ENCODE measurements at places on chromosomes 7 and 10.

- no peak for DNase-seq
Measured at GRCh38 chr10:16754765-16755164, 62.5 kb downstream of the RSU1 start.

DNA sequence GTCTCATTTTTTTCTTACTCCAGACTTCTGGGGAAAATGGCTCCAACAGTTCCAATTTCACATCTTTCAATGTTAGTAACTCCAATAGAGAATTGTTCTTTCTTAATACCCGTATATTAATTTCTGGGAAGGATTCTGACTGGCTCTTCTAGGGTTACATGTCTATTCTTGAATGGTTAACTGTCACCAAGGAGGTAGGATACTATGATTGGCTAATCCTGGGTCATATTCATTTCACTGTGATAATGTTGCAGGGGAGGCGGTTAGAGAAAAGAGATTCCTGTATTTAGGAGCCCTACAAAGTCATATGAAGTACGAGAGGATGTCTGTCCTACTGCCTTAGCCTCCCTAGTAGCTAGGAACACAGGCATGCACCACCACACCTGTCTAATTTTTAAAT, 16.1 kb upstream of the VCL start:
- no peak for DNase-seq

DNA sequence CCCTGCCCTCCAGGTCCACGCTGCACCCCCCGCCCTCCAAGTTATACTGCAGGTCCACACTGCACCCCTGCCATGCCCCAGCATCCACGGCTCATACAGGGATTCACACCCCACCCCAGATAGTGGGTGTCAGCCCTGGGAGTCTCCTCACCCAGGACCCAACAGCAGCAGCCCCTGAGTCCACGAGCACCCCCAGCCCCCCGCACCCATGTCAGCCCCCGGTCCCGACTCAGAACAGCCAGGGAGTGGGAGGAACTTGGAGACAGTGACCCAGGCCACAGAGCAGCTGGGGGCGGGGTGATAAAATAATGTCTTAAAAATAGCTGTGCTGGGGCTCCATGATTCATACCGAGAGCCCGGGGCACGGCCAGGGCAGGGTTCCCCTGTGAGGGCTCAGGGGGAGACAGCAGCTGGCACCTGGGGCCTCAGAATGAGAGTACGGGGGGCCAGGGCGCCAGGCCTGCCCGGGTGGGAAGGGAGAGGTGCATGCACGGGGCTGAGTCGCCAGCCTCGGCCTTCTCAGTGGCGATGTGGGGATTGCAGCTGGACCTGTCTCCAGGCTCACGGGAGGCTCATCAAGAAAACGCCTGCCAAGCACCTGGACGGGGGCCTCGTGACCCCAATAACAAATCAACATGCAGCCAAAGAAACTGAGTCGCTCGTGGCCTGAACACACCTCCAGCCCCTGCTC, 29.8 kb downstream of the ADAP1 start:
- DNase-seq = peak; percentile 59

- no peak for DNase-seq
Measured at GRCh38 chr10:89001024-89001728, 10.6 kb downstream of the FAS start.

- no peak for DNase-seq
Measured at GRCh38 chr7:130880668-130881067, 146.7 kb upstream of the KLF14 start.

GRCh38 chr7:106493041-106493731, 167.8 kb downstream of the CCDC71L start:
- DNase-seq = no peak

DNA sequence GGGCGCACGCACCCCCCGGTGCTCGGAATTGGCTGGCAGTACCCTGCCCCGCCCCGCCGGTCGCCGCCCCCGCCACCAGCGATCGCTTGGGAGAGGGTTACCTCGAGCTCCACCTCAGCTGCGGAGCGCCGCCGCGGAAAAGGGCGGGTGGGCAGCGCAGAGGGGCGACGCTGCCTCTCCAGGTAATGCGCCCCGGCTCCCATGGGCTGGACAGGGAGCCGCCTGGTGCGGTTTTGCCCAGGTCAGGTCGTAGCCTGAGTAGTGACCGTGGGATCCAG, 1.3 kb downstream of the PFKFB3 start:
- DNase-seq = peak; percentile 69

- no peak for DNase-seq
Measured at GRCh38 chr7:151131592-151132293, 35.8 kb downstream of the GBX1 start.

DNA sequence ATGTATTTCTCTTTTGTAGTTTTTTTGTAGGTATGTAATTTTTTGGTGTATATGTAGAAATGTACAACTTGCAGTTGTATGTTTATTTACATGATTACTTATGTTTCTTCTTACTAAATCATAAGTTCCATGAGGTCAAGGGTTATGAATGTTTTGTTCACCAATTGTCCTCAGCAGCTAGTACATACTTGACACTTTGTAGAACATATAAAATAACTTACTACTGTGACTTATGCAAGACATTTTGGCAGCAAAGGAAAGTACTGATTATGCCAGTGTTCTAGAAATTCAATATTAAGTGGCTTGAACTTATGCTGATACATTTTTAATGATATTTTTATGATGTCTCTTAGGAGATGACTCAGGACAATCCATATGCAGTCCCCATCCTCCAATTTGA, 209.6 kb downstream of the DKK1 start:
- no peak for DNase-seq

- no peak for DNase-seq
Measured at GRCh38 chr7:5584821-5585220, 161.2 kb upstream of the TNRC18 start.

- no peak for DNase-seq
Measured at GRCh38 chr7:27910326-27910725, 170.4 kb downstream of the TAX1BP1 start.

GRCh38 chr10:132705173-132705572, 80.8 kb downstream of the NKX6-2 start:
- no peak for DNase-seq

- no peak for DNase-seq
Measured at GRCh38 chr10:118926072-118926417, 103.5 kb upstream of the NANOS1 start.

- no peak for DNase-seq
Measured at GRCh38 chr7:103686763-103687162, 240.8 kb upstream of the SLC26A5 start.

DNA sequence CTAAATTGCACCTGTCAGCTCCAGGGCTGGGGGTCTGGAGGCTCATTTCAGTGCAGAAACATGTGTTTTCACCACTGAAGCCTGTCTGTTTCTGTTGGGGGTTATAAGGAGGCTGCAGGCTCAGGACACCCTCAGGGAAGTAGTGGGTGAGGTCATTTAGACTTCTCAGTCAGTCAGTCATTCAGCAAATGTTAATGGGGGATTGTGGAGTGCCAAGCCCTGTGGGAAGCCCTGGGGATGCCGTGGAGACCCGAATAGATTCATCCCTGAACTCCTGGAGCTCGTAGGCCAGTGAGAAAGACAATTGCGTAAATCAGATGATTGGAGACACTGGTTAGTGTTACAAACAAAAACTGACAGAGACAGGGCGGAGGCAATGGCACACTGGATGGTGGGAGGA, 19.2 kb downstream of the LHPP start:
- no peak for DNase-seq

DNA sequence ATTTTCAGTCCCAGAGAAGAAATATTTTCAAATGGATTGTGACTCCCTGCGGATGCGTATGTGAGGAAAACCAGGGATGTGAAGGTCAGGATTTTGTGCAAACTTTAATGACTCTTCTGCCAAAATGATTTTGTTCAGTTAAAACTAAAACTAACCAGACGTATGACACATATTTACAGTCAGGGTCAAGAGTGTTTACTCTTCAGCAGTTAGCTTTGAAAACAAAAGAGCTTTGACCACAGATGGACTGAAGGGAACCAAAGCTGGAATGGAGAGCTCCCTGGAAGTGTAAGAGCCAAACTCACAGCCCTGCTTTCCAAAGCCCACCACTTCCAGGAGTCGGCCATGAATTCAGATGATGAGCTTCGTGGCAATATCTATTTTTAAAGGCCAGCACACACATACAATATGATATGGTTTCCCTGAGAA, 15.5 kb downstream of the SVIL start:
- no peak for DNase-seq

GRCh38 chr10:35487336-35488034, 117.7 kb upstream of the GJD4 start:
- DNase-seq = no peak

DNA sequence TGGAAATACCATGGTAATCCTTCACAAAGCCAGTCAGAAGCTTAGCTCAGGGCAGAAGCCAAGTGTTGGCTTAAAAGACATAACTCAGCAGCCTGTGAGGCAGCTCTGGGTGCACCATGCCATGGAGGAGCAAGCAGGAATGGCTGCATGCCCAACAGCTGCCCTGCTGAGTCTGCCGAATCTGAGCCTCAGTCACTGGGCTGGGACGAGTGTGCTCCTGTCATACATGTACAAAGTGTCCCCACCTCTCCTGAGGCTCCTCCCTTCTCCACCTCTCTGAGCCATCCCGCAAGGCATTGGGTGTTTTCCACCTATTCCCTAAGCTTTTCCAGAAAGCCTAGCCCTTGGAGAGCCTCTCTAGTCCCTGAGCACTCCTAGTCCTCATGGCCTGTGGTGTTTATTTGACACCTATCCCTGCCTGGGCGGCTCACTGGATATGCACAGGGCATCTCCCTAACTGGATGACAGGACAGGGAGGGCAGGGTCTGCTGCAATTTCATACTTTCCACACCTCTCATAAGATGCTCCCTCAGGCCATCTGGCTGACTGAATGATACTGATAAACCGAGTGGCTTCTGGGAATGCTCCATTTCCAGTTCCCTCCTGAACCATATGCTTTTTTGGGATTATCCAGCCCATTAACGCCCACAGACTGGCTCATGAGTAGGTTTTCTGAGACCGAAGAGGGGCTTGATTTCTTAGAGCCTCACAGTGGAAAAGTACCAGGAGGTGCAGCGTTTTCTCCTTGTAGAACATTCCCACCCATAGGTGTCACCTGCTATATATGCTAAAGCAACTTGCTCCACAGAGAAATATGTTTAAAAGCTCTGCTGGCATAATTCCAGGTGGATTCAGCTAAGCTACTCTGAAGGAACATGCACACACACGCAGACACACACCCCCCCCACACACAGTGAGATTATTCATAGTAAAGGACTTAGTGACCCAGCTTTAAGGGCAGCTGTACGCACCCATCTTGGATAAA, 199.3 kb downstream of the SNX10 start:
- DNase-seq = no peak

GRCh38 chr7:107145067-107145838, 23.6 kb upstream of the HBP1 start:
- DNase-seq = no peak

DNA sequence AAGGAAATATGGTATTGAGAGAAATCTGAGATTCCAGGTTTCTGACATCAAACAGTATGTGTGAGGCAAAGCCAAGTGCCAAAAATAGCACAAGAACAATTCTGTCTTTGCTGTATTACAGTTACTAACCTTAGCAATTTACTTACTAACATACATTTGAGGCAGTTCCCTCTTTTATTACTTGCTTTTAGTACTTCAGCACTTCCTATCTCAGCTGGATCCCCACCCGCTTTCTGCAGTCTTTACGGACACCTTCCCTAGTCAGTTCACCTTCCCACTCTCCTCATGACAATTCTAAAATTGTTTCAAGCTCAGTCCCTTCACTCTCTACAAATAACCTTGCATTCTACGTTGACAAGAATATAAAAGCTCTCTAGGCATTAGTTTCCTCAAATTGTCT, 79.2 kb downstream of the ELAPOR2 start:
- no peak for DNase-seq

GRCh38 chr10:104809288-104810090, 168.4 kb downstream of the SORCS3 start:
- no peak for DNase-seq

- no peak for DNase-seq
Measured at GRCh38 chr10:125232841-125233240, 72.5 kb upstream of the CTBP2 start.

DNA sequence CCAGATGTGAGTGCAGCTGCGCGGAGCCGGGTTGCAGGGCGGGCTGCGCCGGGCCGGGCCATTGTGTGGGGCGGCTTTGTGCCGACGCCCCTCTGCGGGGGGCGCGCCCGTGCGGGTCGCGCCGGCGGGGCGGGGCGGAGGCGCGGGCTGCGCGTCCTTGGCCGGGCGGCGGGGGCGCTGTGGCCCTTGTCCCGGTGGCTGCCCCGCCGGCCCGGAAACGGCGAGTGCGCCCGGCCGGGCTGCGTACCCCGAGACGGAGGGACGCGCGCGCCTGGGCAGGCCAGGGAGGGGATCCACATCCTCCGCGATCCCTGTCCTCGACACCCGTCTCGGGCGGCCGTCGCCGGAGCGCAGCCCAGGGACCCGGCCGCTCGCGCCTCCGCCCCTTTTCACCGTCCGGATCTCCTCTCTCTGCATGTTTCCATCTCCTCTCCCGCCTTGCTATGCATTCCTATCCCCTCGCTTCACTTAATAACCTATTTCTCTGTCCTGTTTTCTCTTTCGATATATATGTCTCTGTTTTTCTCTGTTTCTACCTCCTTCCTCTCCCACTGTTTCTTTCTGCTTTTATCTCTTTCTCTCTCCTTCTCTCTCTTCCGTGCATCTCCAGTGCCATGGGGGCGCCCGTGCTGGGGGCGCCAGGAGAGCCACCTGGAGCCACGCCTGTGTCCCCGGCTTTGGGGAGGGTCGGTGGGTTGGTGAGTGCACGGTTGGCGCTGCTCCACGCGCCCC, 765 bp downstream of the PFKFB3 start:
- peak; percentile 72 for DNase-seq

Data from activated CD4-positive, CD25-positive, alpha-beta regulatory T cell treated with anti-CD3 and anti-CD28 coated beads, Interleukin-2, amount 50 U/mL, for 72 hours (primary cell).